Substantia nigra (tissue), 51 donors: ENCODE measurements at places on chromosomes 7 and 10.

- no peak for DNase-seq
Measured at GRCh38 chr7:1242606-1243289, 10.1 kb downstream of the UNCX start.

- DNase-seq, result no peak
Measured at GRCh38 chr7:127382301-127383085, 10.0 kb downstream of the ZNF800 start.

- no peak for DNase-seq
Measured at GRCh38 chr10:45646384-45647050, 26.1 kb downstream of the ZFAND4 start.

DNA sequence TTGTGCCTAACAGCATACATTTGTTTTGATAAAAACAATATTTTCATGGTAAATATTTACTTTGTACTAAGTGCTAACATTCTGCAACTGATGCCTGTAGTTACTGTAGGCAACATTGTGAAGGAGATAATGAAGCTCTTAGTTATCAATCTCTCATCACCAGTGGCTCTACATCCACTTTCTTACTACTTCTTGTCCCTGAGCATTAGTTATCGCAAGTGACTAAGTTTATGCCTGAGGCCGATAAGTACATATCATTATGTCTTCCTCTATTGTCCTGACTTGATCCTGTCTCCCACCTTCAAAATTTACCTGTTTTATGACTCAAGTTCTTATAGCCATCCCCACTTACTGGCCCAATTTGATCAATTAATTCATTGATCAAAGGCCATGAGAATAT, 63.6 kb downstream of the MACC1 start:
- DNase-seq, result no peak

GRCh38 chr10:78339251-78339650, 305.6 kb downstream of the RPS24 start:
- DNase-seq, result no peak

DNA sequence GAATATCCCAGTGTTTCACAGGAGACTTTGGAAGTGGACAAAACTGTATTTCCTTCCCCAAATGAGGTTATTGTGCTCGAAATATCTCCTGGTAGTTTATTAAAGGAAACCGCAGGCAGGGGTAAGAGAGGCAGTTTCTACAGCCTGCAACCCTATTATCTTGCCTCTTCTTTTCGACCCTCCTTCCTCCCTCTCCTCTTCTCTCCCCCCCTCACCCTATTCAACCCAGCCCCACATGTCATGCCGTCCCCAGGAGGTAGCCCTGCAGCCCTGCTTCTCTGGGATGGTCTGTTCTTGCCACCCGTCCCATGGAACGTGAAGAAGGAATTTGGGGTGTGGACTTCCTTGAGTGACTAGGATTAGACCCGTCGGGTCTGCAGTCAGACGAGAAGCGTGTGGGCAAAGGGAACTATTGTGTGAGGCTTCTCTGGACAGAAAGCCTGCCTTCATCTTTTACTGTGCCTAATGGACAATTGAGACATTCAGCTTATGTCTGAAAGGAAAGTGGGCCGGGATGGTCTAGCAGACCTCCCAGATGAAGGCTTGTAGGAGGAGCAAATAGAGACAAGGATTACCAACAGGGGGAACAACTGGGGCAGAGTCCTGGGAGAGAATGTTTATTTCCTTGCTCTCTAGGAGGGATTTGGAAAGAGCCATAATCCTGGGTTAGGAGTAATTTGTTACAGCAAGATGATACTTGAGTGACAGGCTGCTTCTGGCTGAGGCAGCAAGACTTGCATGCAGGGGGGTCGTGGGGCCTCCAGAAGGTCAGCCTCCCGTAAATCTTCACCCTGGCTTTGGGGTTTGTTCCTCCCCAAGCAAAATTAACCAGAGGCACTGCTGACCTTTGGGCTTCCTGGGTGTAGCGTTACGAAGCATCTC, 77.8 kb downstream of the TCF7L2 start:
- DNase-seq, result no peak

DNA sequence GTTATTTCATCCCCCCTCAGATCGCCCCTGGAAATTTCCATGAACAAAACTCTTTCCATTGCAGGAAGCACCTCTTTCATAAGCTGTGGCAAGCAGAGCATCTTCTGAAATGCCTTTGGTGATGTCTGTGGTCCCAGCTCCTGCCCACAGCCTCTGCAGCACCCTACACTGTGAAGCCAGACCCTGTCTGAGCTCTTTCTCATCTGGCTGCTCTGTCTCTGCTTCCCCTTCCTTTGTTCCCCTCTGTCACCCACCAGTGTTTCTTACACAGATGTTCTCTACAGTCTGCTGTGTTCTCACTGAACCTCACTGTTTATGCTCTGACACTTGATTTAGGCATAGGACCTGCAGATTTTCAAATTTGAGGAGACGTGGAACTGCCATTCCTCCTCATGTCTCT, 1.9 kb upstream of the TAS2R39 start:
- no peak for DNase-seq

DNA sequence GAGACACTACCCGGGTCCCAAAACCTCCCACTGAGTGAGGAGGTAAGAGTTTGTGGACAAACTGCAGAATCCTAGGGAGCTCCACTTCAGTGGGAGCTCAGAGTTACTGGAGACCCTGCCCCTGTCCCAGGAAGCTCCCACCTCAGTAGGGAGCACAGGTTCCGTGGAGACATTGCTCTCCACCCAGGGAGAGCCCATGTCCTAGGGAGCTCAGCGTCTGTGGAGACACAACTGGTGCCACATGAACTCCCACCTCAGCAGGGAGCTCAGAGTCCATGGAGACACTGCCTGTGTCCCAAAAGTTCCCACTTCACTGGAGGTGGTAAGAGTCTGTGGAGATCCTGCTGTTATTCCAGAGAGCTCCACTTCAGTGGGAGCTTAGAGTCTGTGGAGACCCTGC, 6.3 kb downstream of the MYO1G start:
- no peak for DNase-seq

DNA sequence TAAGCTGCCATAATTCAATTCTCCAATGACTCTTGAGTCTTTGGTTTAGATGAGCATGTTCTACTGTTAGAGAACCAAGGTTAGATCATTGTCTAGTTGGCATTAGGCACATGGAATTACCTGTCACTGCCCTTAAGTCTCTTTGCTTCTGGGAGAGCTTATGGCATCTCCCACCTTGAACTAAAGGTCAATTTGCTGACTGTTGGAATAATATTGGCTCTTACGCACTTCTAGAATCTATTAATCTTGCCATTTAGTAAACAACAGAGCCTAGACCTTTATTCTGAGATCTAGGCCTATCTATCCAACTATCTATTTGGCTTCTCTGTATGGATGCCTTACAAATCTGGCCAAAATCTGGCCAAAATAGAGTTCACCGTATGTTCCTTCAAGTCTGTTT, 232.0 kb downstream of the STK31 start:
- no peak for DNase-seq

- no peak for DNase-seq
Measured at GRCh38 chr7:131026297-131027000, 292.4 kb upstream of the KLF14 start.

GRCh38 chr7:112212571-112212970, 6.1 kb downstream of the ZNF277 start:
- no peak for DNase-seq

GRCh38 chr10:4643471-4643870, 182.5 kb upstream of the AKR1E2 start:
- DNase-seq, result no peak

GRCh38 chr10:111972109-111972508, 211.5 kb downstream of the GPAM start:
- DNase-seq, result no peak

DNA sequence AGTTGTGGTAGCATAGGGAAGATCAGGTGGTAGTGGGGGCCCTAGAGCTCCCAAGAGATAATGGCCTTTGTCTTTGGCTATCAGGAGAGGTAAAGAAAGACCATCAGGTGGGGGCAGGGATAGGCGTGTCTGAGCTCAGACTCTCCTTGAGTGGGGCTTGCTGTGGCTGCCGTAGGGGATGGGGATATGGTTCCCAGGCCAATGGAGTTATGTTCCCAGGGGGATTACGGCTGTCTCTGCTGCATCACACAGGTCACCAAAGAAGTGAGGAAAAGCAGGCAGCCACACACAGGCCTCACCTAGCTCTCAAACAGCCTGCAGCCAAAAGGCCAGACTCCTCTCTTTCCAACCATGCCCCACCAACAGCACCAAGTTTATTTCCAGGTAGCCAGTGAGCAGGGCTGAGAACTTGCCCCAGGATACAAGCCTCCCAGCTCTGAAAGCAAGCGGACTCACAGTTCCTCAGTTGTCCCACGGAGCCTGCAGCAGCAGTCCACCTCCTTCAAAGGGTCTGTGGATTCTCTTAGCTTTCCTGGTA, 37.6 kb upstream of the C1QL3 start:
- DNase-seq, result no peak

GRCh38 chr10:95906677-95907455, 909 bp upstream of the CC2D2B start:
- DNase-seq, result peak; percentile 15

DNA sequence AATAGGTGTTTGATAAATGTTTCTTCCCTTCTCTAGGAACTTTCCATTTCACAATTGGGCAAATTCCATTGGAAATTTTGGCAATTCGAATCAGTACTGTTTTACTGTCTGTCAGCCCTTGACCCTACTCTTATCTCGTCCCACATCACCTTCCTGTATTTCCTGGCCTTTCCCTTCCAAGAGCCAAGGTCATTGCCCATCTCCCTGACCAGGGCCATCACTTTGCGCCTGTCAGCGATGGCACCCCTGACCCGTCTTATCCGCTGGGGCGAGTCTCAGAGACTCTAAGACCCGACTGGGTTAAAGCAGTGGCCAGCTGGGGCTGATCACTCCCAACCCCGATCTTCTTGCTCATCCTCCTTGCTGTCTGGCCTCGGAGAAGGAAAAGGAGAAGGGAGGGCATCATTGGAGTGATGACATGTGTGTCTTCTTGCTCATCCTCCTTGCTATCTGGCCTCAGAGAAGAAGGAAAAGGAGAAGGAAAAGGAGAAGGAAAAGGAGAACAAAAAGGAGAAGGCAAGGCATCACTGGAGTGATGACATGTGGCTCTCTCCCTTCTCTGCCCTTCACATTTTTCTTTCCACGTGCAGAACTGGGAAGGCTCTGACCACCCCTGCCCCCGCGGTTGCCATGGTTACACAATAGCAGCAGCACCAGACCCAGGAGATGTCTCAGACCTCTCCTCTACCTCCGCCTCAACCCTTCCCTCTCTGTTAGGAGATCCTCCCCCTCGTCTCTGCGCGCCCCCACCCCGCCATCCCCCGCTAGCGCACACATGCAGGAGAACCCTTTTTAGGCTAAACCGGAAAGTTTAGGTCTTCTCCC, 2.0 kb downstream of the SEMA3D start:
- no peak for DNase-seq

DNA sequence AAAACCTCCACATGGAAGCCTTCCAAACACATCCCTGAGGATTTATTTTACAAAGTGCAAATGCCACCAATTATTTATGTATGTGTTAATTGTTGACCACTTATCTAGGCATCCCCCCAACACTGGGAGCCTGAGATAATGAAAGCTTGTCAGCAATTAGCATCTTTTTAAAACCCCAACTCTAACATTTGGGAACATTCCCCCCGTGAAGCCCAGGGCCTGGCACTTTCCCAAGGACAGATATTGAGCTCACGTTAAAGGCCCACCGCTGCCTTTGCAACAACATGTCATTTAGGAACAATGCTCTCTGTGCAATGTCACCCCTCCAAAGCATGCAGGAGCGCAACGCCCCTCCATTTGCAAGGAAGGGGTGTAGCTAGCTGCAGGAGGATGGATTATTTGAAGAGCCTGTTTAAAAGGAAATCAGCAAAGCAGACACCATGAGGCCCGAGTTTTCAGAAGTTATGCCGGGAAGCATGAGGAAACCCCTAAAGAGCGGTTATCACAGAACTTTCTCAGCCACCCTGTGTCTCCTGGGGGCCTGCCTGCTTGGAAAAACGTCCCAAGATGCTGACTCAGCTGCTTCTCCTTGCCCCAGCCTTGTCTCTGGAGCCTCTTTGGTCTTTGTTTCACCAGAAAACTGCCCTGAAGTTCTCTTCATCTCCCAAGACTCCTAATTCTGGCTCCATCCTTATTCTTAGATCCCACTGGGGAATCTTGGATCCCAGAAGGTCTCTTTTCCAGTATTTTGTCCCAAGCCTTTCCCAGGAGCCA, 444.1 kb downstream of the GRID1 start:
- DNase-seq, result no peak

- no peak for DNase-seq
Measured at GRCh38 chr7:87837597-87837996, 38.6 kb downstream of the SLC25A40 start.

DNA sequence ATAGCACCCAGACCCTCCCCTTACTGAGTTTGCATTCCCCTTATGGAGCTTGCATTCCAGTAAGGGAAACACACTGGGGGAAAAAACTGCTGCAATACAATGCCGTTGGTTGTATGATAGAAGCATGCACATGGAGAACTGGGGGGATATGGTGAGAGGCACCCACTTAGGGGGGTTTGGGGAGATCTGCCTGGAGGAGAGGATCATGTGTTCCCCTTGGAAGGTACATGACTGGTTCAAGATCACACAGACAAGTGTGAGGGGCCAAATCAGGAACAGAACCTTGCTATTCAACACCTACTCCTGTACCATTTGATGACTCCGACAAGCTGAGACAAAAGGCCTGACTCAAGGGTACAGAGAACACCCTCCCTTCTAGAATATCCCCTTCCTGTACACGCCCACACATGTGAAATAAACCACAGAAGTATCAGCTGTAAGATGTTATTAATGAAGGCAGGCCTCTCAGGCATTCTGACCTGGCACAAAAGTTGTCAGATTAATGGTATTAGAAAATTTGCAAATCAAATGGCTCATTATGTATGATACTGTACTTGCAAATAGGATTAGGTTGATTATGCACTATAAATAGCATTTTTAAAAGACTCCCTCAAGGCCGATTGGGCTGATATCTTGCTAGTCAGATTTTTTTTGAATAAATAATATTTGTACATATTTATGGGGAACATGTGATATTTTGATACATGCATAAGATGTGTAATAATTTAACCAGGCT, 122.2 kb downstream of the NPY start:
- DNase-seq, result no peak

DNA sequence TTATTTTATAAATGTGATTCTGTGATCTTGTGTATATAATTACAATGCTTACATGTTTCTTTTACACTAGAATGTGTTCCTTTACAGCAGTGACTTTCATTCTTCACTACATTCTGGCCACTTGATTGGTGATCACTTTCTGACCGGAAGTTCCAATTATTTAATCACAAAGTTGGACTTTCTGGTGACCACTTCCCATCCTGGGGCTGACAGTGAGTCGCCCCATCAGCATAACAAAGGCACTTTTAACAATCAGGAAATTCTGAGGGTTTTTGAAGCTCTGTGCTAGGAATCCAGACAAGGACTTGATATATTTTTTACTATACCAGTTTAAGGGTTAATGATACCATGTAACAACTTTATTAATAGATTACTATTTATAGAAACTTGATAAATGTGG, 282.3 kb upstream of the KAT6B start:
- DNase-seq, result no peak
